Right renal cortex interstitium (tissue), 3 donors: ENCODE measurements at places on chromosomes 13 and 19. TPM values are rescaled to one million over a fixed set of nuclear protein-coding genes. Genes with fewer than 3 reads are reported as not detected.

DNA sequence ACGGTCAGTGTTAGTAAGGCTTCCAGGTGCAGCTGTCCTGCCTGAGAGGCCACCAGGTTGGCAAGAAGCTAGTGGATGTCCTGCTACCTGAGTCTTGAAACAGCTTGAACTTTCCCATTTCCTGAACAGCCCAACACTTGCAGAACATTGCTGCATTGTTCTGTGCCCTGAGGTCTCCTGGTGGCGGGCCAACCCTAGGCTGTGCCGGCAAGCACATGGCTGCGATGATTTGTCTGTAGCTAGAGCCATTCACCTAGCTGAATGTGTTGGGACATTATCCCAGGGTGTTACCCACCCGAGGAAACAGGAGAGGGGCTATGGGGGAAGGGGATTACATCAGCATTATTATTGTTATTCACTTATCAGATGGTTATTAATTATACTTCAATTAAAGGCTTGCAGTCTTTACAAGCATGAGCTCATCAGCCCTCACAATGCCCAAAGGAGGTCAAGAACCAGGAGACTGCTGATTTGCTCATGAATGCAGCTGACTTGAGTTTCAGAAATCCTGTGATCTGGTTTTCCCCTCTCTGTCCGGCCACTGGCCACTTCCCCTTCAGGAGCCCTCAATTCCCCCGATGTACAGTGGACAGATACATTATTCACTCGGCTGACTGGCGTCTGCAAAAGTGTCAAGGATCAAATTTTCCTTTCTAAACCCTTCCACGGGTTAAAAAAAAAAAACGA lies 187.6 kb upstream of the TSC22D1 start:
- DNase-seq = no peak

DNA sequence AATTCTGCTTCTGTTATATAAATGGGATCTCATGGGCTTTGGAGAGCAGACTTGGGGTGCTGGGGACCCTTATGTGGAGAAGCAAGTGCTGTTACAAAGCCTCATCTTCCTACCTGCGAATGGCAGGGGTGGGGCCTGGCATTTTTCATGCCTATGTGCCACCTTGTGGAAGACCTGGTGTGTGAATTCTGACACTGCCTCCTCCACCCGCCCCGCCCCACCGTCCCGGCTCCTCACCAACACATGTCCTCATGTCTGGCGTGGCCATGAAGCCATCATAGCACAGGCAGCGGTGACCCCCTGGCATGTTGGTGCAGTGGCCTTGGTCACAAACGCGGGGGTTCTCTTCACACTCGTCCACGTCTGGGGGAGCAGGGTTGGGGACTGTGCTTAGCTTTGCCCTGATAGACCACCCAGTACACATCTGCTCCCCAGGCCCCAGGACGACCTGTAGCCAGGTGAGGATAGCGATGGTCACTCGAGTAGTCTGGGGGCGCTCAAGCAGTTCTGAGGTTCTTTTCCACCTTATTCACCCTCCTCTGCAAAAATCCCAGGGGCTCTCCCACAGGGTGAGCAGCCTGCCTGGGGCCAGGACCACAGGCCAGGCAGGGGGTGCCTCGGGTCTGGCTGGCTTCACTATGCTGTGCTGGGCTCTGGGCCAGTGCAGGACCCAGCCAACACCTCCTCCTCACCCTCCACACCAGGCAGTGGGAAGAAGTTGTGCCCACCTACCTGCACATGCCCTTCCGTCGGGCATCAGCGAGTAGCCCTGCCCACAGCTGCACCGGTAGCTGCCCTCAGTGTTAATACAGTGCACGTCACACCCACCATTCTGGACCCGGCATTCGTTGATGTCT lies 32.7 kb downstream of the FBN3 start:
- DNase-seq = no peak

DNA sequence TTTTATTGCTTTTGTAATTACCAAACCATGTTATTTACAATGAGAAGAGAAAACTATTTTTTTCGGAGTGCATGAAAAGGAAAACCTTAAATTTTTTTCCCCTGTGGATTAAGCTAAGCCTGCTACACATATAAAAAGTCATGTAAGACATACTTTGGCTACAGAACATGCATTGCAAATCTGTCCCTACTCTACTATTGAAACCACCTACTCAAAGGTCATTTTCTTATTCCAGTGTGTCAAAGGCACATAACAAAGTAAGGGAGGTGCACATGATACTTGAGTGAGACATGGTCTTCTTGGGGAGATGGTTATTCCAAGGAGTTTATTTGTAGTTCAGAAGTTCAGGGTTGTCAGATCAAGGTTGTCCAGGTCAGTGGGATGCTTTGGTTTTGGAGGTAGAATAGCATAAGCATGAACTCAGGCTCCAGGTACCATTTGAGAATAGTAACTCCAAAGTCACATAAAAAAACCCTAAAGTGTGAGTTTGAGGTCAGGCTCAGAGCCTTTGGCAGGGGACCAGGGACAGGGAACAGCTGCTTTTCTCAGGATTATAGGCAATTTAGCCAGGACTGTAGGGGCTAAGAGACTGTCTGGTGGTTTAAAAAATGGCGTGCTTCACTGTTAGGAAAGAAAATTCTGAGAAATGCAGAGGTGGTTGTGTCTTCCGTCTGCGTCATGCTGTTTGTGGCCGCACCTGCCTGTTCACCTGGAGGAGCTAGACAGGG lies 15.4 kb downstream of the FARP1 start:
- DNase-seq = no peak

DNA sequence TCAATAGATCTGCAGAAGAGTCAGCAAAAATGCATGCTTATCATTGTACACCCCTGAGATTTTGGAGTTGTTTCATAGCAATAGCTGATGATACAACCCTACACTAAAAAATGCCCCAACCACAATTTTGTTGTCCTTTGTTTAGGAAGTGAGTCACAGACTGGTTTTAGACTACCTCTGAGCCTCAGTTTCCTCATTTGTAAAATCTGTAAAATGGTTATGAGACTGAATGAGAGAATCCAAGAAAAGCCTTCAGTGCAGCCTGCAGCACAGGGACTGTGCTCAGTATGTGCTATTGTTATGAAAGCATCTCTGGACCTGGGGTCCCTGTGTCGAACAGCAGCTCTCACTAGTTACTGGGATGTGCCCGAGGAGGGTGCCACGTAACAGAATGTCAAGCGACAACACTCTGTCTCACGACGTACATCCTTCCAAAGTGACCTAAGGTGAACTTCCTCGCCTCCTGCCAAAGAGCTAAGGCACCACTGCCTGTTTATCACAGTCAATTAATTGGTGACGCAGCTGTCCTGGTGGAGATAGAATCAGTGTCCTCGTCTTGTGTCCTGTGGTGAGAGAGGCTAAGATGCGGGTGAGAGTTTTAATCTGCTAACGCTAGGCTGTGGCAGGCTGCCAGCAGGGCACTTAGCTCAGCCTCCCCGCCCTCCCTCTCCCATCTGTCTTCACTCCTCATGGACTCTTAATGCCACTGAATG lies 18.1 kb downstream of the DHRS12 start:
- no peak for DNase-seq

GRCh38 chr13:99009987-99010551 lies 32.2 kb upstream of the DOCK9 start:
- DNase-seq = no peak

DNA sequence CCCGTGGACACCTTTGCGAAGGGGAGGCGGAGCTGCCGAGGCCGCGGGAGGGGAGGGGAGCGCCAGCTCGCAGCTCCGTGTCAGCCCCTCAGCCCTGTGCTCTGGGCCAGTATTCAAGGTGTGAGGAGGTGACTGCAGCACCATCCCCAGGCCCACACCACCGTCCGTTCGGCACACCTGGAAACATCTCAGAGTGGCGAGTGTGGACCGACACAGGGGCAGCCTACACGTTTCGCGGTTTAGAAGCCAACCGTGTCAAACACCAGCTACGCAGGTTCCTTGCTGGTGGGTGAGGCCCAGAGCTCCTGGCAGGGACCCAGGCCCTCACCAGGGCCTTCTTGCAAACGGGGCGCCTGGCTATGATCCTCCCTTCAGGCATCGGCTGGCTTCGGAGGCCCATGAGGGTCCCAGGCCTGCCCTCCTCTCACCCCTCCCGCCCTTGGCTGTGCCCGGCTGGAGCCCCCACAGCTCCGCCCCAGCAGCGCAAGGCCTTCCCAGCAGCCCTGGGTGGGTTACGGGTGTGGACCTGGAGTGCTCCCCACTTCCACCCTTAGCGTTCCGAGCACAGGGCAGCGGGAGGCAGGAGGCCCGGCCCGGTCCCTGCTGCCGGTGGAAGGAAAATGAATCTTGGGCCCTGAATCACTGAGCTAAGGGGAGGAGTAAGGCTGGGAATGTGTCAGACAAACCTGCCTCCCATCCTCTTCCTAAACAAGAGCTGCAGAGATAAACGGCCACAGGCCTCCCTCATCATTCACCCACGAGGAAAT lies 1.2 kb downstream of the C13orf46 start:
- no peak for DNase-seq

- DNase-seq = no peak
Measured at GRCh38 chr19:4609878-4610511, 29.3 kb upstream of the TNFAIP8L1 start.

Gene SIGLEC5
- polyA plus RNA-seq = 0.48 TPM

Gene GTF2F1
- 92.3 TPM for polyA plus RNA-seq

Gene ZNF20
- polyA plus RNA-seq = 7.1 TPM
